ENCODE measurements at places on chromosomes 1 and 21.

- no peak for DNase-seq
Measured at GRCh38 chr1:76891931-76892622, 24.8 kb downstream of the ST6GALNAC5 start.

GRCh38 chr1:54695221-54695620, 20.4 kb upstream of the TTC4 start:
- no peak for DNase-seq

- DNase-seq, result no peak
Measured at GRCh38 chr21:32958288-32959002, 67.3 kb upstream of the OLIG2 start.

DNA sequence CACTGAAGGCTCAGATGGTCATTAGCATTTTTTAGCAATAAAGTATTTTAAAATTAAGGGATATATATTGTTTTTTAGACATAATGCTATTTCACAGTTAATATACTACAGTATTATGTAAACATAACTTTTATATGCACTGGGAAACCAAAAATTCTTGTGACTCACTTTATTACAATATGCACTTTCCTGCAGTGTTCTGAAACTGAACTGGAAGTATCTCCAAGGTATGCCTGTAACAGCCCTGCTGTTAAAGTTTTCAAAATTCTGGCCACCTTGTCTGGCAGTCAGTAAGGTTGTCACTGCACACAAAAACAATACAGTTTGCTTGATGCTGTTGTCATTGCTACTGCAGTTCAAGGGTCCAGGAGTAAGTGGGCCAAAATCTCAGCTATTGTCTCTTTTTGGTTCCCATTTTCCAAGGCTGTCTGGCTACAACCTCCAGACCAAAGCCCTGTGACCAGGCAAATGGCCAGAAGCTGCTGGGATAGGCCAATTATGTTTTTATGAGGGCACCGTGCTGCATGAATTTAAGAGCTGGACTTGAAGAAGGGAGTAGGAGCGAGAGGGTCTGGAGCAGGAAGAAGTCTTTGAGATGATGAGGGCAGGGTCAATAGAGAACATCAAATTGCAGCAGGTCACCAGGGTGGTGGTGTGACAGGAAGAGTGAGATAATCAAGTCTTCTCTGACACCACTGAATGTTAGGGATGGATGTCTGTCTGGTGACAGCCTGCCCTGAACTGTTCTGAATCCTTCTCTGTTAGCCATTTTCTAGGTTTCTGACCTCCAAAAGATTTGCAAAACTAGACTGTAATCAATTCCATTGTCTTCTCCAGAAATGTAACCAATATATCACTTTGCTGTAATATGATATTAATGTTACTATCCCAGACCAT, 82.3 kb upstream of the CACHD1 start:
- no peak for DNase-seq

DNA sequence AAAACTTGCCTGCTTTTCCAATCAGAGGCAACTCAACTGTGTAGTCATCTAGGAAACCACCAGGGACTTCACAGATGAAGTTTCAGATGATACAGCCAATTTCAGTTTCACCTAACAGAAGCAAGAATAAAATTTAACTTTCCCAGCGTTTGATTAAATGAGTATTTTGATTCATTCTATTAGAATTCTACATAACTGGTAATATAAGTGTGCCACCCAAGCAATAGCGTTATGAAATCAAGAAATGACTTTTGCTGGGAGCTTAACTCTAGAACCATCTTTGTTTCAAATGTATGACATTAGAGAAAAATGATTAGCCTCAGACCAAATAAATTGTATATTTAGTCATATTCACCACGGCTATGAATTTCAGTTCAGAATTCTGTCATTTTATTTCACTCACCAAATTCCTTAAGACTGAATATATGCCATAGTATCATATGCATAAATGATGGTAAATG, 239.3 kb downstream of the NRIP1 start:
- DNase-seq, result no peak

- no peak for DNase-seq
Measured at GRCh38 chr21:15406791-15407190, 323.0 kb upstream of the USP25 start.

GRCh38 chr1:162314206-162314605, 62.4 kb downstream of the SPATA46 start:
- no peak for DNase-seq

DNA sequence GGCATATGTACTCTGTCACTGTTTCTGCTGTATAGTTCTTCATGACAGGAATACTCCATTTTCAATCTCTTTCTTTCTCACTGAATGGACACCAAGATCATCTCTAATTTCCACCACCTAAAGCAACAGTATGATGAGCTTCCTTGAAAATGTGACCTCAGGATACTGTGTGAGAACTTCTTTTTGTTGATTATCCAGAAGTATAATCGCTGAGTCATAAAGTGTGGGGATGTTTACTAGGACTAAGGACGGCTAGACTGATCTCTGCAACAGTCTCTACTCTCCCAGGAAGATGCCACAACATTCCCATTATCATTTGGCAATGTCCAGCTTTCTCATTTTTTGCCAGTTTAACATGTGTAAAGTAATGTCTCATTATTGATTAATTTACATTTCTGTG, 70.3 kb downstream of the TNFSF18 start:
- no peak for DNase-seq

DNA sequence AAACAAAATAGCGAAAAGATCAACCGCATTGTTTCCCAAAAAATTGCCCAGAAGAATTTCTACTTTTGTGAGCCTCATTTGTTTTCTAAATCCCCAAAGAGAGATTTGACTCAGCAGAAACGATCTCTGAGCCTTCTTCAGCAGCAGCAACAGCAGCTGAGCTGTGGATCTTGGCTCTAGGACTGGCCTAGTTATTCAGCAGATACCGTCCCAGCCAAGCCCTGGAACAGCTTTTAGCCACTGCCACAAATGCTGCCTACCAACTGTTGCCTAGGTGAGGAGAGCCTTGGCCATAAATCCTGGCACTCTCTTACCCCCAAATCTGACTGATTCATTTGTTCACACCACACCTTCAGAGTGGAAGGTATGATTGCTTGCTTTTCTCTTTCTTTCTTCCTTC, 320.1 kb downstream of the TGFB2 start:
- DNase-seq, result no peak

Measured in mesothelial cell of epicardium (in vitro differentiated cells).